Stimulated activated CD8-positive, alpha-beta memory T cell treated with anti-CD3 and anti-CD28 coated beads, Interleukin-2, amount 100 ng/mL, for 1 hour (primary cell): ENCODE measurements at places on chromosomes 5 and 9.

DNA sequence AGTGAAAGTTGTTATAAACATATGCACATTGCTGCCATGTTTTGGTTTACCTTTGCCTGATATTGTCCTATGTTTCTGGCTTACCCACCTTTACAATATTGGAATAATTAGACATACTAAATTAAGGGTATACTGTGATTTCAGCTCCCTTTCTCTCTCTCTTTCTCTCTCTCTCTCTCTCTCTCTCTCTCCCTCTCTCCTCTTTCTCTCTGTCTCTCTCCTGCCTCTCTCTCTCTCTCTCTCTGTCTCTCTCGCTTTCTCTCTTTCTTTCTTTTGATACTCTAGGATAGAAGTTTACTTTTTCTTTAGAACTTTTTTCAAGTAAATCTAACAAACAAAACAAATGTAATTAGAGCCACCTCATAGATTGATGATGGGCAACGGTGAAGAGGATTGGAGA is 239.6 kb downstream of the TMEM161B start:
- no peak for DNase-seq

- DNase-seq, result no peak
Observed at GRCh38 chr9:133458643-133459312, 1.0 kb upstream of the CACFD1 start.

DNA sequence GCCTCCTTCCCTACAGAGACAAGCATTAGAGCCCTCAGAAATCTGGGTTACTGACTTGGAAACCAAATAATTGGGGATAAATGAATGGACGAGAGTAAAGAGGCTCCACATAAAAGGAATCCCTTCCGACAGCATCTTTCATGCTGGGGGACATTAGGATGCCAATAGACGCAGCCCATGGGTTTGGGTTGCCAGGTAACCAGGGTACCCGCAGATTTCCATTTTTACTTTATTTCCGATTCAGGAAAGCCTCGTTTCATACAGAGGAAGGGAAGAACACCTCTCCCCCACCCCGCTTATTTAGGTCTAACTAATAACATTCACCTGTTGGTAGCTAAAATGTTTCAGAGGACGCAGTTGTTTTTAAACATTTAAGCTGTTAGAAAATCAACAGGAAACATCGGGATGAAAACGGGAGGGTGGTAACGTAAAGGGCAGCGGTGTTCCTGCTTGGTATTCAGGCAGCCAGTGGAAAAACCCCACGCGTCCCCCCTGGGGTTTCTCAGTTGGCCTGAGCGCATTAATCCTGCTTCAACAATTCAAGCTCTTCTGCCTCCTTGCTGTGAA is 179.5 kb downstream of the YTHDC2 start:
- no peak for DNase-seq

DNA sequence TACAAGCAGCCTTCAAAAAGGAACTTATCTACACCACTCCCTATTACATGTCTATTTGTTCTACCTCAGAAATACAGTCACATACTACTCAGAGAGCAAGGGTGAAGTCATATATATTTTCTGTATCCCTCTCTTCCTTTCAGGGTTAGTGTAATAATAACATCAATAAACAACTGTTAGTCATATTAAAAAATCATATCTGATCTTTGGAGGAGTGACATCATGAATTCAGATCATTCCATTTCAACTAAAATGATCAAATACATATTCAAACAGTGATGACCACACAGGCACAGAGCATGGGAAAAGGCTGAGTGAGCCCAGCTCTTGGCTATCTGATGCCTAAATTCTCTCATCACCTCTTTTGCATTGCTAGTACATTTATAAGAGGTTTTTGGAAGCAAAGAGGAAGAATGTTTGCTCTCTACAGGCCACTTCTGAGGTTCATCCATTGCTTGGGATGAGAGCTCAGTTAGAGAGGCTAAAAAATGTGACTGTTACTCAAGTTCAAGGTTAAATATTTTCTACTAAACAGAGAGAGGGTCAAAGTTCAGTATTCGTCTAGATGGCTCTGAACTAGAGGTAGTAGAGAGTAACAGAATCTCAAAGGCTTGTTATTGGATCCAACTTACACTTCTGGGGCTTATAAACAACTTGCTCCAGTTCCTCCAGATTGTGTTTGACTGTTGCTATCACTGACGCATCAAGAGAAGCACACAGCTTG is 39.0 kb downstream of the RIGI start:
- DNase-seq, result no peak

- DNase-seq, result no peak
Observed at GRCh38 chr9:123776708-123777537, 153.0 kb downstream of the DENND1A start.

GRCh38 chr5:118088448-118088847 is 899.9 kb downstream of the DTWD2 start:
- DNase-seq, result no peak

DNA sequence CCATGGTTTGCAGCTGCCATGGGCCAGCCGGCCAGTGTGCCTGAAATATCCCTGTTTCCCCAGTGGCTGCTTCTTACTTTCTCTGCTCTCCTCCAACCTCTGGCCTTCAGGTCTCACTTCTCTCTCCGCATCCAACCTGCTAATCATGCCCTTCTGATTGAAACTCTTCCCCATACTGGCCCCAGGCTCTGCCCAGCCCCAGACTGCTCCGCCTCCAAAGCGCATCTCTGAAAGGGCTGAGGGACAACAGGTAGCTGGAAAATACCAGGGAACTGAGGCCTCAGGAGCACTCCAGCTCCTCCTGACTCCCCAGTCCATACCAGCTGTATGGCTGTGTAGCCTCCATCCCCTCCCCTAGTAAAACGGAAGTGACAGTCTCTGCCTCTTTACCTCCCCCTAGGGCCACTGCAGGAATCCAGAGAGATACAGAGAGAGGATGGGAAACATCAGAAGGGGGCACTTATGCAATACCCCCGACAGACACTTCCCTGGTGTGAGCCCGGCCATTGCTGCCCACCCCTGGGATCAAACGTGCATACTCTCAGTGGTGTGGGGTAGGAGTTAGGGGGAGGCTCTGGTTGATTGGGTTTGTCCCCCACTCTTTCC is 34.2 kb downstream of the PAX5 start:
- DNase-seq, result no peak

DNA sequence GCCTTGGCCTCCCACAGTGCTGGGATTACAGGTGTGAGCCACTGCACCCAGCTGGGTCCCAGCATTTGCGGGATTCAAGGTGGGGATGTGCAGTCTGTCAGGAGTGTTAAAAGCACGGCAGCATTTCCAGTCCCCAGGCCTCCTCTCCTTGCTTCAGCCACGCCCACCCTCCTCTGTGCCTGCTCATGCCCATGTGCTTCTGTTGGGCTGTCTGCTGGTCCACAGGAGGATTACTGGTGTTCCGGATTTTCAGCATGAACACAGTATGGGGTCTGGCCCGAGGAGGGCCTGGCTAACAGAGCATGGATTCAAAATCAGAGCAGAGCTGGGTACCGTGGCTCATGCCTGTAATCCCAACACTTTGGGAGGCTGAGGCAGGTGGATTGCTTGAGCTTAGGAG is 5.5 kb downstream of the ARRDC1 start:
- no peak for DNase-seq

DNA sequence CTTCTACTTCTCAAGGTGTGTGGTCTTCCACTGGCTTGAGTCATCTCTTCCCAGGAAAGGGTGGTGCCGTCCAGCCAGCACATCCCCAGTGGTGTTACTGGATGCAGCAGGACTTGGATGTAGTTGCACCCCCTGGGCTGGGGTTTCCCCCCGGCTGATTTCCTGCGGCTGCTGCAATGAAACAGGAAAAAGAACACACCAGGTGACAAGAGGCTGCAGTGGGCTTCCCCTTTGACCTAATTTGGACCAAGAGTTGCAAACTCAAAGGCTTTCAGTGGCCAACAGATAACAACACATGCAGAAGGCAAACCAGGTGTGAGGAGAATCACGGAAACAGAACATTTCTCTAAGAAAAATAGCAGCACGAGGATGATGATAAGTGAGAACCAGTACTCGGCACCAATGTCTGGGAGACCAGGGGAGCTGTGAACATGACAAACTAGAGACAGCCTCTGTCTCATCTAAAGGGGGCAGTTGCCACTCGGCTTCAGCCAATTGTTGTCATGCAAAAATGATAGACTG is 83.7 kb downstream of the PDE6A start:
- DNase-seq, result no peak

GRCh38 chr9:120915854-120916470 is 10.6 kb downstream of the TRAF1 start:
- no peak for DNase-seq

- DNase-seq, result no peak
Observed at GRCh38 chr5:91042936-91043255, 340.2 kb downstream of the ARRDC3 start.

DNA sequence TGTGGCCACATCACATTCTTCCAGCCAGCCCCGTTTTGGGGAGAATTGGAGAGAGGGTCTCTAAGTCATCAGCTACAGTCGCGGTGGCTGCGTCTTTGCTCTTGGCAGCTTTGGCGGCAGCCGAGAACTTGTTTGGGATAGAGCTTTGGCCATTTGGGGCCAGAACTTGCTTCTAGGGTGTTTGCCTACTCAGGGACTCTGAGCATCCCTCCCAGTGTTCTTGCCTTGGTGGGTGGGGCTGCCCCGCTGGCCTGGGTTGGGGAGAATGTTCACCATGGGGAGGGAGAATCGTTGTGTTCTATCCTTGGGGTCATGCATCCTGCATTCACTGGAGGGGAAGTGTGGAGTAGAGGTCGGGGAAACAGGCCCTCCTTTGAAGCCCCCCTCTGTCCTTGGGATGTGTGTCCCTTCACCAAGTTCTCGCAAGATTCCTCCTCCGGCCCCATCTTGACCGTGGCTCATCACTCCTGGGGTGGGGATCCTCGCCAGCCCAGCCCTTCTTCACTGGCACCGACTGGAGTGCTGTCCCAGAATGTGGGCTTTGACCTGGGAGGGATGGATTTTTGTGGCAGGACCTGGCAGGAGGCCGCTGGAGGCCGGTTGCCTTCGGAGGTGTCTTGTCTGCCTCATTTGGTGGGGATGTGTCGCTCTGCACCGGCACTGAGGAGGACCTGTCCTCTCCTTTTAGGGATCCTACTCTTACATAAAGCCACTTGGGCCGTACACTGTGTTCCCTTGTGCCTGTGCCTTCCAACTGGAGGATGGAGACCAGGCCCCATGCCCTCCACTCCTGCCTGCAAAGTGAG is 3.5 kb downstream of the PHF2 start:
- no peak for DNase-seq

- no peak for DNase-seq
Observed at GRCh38 chr5:151251001-151251551, 1.9 kb upstream of the GM2A start.

- DNase-seq, result no peak
Observed at GRCh38 chr9:99241106-99241505, 19.0 kb downstream of the SEC61B start.

DNA sequence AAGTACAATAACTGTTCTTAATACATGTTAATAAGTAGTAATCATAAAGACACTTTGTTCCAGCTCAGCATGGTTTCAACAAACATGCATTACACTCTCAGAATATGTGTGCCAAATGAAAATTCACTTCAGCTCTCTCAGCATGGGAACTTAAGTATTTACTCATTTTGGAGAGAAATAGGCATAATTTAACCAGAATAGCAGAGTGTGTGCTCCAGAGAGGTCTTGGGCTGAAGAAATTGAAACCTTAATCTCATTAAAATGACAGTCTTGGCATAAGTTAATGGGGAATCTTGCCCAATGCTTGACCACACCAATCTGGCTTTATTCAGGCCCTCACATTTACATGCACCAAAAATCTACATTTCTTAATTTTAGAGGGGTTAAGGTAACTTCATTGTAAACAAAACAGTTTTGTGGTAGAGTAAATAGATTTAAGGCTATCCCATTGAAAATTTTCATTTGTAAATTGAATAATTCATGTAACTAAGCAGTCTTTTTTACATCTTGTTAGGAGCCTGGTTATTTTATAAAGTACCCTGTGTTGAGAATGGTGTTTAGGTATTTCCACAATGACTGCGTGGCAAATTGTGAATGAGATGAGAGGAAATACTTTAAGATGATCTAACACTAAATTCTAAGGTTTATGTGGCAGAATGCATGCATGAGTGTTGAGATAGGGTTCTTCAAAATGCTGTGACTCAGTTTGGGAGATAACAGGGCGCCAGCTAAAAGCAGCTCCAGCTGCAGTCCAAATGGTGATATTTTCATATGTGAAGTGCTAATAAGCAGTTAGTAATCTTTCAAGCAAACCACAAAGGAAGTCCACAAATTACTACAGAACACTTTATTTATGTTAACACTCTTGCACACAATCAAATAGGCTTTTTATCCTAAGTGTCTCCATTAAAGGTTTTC is 11.3 kb upstream of the LOX start:
- no peak for DNase-seq

GRCh38 chr5:1118738-1119137 is 6.9 kb upstream of the SLC12A7 start:
- no peak for DNase-seq

DNA sequence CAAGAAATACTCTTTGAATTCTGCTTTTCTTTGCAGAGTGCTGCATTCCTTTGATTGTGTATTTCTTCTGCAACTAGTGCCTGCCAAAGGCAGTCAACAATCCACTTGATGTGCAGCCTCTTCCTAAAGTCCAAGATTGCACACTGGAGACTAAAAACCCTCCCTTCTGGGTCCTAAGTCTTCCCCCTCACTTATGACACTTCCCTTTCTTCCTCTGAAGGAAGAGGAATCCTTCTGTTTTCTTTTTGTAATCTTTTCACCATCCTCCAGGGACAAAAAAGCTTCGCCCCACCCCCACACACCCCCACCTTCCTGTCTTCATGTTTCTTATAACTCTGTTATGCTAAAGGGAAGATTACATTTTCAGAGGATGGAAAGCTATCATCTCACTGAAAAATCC is 39.9 kb downstream of the WDR36 start:
- no peak for DNase-seq

DNA sequence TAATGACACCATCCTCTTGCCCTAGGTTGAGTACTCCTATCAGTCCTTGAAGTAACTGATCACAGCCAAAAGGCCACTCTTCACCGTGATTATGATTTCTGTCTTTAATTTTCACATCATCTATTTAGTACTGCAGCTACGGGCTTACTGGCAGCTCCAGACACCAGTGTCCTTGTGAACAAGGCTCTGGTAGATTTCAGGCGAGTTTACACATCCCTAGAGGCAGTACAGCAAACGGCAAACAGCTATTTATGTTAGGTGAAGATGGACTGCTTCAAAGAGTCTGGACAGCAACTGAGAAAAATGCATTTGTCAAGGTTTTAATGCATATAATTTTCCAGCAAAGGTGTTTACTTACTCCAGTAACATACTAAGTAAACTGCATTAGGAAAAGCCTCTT is 396.9 kb downstream of the KDM4C start:
- no peak for DNase-seq

- no peak for DNase-seq
Observed at GRCh38 chr5:6791031-6791430, 77.8 kb downstream of the TENT4A start.

DNA sequence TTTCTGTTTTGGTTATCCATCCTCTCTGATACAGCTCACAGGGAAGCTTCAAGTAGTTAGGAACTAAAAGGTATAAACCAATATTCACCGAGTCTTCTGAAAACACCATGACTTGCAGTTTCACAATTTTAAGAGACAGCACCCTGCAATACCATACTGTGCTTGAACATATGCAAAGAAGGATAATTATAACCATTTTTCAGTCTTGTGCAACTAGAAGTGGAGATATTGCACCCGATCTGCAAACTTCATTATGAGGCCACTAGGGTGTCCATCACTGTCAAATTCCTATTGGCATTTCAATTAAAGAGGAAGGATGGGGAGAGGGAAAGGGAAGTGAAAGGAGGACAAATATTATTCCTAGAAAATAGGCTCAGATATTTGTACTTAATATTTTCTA is 32.4 kb upstream of the CEP120 start:
- DNase-seq, result no peak
